ACHN (cell line): ENCODE measurements at places on chromosomes 16 and 17.

GRCh38 chr17:15502369-15503112 is 35.1 kb upstream of the CDRT4 start:
- peak; percentile 71 for DNase-seq

DNA sequence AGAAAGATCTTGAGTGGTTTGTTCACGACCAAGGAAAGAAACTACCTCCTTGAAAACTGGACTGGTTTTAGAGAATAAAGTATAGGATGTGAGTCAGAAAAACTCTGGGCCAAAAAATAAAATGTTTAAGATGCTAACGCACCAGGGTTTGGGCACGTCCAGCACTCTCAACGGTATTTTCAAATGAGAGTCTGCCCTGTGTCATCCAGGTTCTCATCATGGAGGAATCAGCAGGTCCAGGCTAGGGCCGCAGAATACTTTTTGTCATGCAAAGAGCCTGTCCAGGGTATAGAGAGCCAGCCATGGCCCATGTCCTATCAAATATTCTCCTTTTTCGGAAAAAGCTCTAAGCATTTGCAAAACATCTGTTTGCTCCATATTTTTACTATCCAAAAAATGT is 2.4 kb downstream of the NXN start:
- DNase-seq = no peak

- DNase-seq = no peak
Observed at GRCh38 chr17:60468371-60468770, 46.1 kb downstream of the CHCT1 start.

DNA sequence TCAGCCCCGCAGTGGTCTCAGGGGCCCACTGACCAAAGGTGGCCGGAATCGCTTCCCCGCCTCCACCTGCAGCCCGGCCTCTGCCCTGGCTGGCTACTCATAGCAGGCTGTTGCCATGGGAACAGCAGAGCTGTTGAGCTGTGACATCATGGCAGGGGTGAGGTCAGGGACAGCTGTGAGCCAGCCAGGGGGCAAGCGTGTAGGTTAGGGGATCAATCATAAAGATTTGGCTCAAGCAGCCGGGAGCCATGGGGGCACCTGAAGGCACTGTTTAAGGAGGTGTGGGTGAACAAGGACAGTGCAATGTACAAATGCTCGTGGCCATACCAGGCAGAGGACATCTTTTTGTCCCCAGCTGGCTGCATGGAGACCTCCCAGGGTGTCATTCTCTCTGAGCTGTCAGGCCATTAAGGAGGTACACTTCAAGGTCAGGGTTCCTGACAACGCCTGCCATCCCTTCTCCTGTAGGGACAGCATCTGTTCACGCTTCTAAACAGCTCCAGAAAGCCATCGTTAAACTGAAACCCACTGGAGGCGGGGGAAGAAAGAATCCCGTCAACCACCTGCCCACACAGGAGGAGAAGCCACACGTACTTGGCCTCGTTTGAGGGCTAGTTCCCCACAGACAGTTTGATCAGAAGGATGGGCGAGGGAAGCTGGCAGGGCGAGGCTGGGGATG is at the start of gene CEP295NL:
TSS of gene CEP295NL (minus strand) at position 101 of the 679 bp plus-strand sequence. CDS start 1,373 bp downstream, outside the sequence.
- DNase-seq = peak; percentile 24

- no peak for DNase-seq
Observed at GRCh38 chr17:44315760-44316731, 7.6 kb downstream of the RUNDC3A start.

DNA sequence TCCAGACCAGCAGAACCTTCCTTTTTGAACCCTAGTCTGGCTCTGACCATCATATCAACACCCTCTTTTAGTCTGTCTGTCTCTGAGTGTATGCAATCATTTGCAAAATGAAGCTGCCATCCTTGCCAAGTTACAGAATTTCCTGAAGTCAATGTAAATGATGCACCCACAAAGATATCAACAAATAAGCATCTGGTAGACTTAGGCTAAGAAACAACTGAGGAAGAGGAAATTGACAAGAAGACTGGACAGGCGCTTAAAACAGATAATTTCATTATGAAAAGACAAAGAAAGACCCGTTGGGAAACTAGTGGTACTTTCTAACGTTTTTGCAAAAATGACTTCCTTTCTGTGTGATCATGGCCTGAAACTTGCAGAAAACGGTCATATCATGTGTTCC is 24.7 kb upstream of the CIITA start:
- DNase-seq = no peak

- DNase-seq = peak; percentile 72
Observed at GRCh38 chr16:1929105-1929504, 10.9 kb upstream of the HS3ST6 start.

- no peak for DNase-seq
Observed at GRCh38 chr17:77146882-77147281, 6.1 kb downstream of the SEC14L1 start.

- peak; percentile 37 for DNase-seq
Observed at GRCh38 chr16:9092282-9092977, 986 bp downstream of the HAPSTR1 start.

DNA sequence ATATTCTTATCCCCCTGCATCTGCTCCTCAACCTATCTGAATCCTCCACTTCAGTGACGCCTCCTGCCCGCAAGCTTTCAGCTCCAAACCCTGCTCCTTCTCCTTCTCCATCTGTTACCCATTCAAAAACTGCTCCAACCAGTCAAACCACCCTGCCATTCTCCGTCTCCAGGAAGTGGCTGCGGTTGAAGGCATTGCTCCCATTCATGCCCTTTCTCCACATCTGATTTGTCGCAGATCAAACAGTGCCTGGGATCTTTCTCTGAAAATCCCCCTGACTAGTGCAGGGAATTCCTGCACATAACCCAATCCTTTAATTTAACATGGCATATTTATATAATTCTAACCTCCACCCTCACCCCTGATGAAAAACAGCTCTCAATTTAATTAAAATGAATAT is 56.3 kb downstream of the SLFN5 start:
- DNase-seq = no peak

- DNase-seq = peak; percentile 84
Observed at GRCh38 chr17:16905593-16906191, 66.2 kb downstream of the TNFRSF13B start.

GRCh38 chr17:77770331-77771105 is 188.0 kb upstream of the TNRC6C start:
- no peak for DNase-seq

DNA sequence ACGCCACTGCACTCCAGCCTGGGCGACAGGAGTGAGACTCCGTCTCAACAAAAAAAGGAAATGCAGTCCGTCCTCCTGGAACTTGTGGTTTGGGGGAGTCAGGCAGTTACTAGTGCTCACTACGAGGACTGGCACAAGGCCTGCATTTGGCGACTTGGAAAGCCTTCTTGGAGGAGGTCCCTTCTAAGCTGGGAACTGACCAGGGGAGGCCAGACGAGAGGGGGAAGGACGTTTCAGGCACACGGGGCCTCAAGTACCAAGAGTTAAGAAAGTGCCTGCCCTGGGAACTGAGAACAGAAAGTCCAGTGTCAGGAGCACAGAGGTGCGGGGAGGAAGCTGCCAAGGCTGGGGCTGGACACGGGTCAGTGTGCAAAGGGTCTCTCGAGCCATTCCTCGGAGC is 89.9 kb downstream of the ABR start:
- DNase-seq = no peak

DNA sequence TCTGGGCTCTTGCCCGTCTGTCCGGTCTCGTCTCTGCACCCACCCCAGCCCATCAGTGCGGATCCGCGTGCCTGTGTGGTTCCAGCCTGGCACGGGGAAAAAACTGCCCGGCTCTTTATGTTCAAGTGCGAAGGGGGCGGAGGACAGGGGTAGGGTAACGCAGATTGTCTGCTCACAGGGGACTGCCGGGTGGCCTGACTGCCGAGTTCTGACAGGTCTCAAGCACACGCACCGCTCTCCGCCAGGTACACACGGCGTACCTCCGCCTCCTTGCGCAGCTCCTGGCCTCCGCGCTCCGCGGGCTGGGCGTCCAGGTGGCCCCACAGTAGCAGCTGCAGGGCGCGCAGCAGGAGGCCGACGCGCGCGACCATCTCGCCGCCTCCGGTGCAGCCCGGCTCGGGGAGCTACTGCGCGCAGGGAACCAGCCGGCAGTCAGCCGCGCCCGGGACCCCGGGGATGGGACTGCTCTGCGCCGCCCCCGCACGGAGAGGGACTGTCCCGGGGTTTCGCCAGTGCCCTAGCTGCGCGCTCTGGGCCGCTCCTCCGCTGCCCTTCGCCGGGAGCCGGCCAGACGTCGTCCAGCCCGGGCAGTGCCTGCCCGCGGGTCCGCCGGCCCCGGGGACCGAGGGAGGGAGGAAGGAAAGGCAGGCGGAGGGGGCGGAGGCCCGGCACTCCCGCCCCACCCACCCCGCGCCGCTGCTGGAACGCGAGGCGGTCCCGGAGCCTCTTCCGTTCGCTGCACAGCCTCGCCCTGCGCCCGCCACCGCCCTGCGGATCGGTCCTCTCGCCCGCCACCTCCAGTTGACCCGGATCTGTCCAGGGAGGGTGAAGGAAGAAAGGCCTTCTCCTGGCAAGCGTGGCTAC is at the start of gene MMP28:
TSS of gene MMP28 (minus strand) at position 635 of the 864 bp plus-strand sequence. CDS start at position 371, 264 bp downstream.
- peak; percentile 59 for DNase-seq

DNA sequence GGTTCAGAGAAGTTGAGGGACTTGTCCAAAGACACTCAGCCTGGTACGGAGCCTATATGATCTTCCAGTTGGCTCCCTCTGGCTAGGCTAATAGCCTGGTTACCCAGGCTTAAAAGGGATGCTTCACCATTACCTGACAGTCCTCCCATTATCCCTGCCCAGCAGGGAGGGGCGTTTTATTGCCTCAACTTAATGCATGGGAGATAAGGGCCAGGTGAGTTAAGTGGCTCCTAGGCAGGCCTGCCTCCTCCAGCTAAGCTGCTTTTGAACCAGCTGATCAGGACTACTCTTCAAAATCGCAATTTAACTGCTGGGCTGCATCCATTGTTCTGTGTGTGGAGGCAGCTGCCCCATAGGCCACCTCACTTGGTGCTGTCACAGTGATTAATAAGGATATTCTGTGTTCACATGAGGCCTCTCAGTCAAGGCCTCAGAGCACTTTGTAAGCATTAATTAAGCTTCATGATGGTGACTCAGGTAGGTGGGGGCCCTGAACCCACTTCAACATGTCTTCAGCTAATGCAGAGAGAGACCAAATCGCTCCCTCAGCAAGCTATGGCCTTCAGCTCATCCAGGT is 27.9 kb downstream of the SMPD3 start:
- no peak for DNase-seq

- peak; percentile 97 for DNase-seq
Observed at GRCh38 chr16:4597174-4597573, 17.5 kb downstream of the UBALD1 start.

DNA sequence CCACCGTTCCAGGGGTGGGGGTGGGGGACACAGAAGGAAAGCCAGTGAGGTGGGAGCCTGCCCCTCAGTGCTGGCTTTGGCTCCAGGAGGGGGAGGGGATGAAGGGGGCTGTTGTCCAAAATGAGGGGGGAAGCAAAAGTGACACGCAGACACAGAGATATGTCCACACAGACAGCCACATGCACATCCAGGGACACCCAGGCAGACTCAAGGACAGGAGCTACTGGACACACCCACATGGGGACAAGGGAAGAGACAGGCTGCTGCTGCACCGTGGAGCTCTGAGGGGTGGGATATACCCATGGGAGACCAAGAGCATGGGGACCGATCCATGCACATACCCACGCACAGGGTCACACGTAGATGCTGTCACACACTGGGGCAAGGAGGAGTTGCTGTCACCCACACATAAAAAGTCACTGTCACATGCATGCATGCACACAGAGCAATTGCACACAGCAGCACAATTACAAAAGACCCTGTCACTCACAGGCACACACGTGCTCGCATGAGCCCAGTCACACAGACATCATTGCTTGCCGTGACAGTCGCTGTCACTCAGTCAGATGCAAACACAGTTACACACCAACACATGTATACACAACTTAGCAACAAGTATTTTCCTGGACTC is 1.3 kb downstream of the THRA start:
- no peak for DNase-seq

DNA sequence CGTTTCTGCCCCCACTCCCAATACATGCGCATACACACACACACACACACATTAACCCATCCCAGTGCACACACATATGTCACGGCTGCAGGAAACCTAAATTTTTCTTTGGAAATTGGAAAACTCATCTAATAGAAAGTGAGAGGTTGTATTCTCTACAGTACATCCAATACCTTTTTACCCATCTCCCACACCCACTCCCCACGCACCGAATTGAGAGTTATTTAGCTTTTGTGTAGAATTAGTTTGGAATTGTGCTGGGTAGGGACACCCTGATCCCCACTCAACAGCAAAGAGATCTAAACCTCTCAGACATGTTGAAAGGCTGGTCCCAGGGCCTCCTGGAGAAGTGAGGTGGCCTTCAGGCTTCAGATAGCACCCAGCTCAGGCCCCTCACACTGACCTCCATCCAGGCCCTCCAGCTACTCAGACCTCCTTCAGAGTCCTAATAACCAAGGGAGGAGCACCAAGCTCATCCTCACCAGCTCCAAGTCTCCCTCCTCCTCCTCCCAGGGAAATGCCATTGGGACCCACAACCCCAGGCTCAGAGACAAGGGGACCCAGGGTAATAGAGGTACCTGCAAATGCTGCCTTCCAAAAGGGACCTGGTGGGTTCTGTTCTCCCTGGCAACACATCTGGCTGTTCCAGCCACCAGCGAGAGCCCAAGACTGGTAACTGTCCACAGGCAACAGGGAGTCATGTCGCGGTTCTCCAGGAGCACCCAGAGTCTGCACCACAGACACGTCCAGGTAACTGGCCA is 955 bp downstream of the HOXB13 start:
- DNase-seq = no peak

DNA sequence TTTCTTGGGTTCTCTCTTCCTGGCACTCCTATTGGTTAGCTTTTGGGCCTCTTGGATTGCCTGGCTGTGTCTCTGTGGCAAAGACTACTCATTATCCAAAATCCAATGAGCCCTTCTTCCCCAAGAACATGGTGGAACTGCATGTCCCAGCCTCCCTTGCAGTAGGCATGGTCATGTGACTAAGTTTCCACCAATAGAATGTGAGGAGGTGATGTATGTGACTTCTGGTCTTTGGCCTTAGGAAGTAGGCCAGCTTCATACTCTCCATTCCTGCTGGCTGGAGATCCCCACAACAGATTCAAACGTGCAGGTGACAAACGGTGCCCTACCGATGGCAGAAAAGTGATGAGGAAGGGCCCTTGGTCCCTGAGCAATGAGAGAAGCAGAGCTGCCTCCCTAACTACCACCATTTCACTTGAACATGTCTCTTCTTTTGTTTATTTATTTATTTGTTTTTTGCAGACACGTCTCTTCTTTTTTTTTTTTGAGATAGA is 17.3 kb upstream of the SPN start:
- no peak for DNase-seq

- DNase-seq = no peak
Observed at GRCh38 chr17:3502466-3502865, 26.7 kb downstream of the ASPA start.

- no peak for DNase-seq
Observed at GRCh38 chr16:15856182-15856581, 646 bp downstream of the MYH11 start.
